ENCODE measurements at places on chromosomes 6 and 20.

- no peak for DNase-seq
Observed at GRCh38 chr20:38320221-38320620, 16.3 kb downstream of the BPI start.

- no peak for DNase-seq
Observed at GRCh38 chr6:28580475-28580874, 54.8 kb downstream of the GPX5 start.

DNA sequence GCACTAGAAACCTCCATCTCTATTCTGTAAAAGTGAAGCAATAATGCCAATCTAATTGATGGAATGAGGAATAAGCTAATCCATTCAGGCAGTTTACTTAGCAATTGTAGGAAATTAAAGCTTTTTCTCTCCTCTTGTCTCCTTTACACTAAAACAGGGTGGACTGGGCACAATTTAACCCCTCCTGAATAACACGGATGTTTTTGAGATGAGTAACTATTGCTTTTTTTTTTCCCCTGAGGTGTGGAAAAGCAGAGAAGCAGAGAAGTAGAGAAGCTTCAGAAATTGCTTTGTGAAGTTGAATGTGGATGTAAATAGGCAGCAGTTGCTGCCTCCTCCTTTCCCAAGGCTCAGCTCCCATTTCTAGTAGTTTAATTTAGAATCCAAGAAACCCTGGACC, 40.0 kb upstream of the GCNT2 start:
- DNase-seq: no peak

DNA sequence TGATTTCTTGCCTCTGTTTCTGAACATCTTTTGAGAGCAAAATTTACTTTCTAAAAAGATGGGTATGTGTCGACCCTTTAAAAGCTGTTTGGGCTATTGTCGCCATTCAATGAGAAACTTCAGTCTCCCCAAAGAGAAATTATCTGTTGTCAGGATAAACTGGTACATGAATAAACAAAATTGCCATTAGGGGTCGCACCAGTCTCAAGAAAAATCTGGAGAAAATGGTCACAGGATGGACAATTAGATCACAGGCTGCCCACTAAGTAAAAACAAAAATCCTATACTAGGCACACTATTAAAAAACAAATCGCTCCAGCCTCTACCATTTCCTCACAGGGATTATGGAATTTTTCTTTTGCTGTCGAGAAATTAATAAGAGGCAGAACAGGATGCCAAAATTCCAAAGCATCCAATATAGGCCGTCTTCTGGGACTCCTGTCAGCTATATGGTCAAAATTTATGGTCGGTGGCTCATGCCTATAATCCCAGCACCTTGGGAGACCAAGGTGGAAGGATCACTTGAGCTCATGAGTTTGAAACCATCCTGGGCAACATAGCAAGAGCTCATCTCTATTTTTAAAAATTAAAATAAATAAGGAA, 5.5 kb upstream of the HLA-E start:
- no peak for DNase-seq

GRCh38 chr20:61253264-61253639, 1.2 kb downstream of the CDH4 start:
- no peak for DNase-seq

DNA sequence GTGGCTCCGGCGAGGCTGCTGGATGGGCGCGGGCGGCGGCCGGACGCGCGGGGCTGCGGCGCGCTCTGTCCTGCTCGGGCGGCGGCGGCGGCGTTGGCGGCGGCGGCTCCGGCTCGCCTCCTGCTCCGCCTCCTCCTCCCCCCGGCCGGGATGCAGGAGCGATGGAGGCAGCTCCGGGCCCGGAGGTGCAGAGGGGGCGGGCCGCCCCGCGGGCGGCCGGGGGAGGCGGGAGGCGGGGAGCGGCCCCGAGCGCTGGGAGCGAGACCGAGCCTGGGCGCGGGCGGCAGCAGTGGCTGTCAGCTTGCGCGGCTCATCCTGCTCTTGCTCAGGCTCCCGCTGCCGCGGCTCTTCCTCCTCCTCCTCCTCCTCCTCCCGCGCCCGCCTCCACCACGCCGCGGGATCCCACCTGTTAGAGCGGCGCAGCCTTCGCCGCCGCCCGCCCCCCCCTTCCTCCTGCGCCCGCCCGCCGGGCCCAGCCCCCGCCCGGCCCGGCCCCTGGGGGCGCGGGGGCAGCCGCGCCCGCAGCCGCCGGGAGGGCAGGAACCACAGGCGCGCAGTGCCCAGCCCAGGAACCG, at the start of gene NOL4L:
NOL4L (minus strand) TSS at position 323 of the 575 bp plus-strand sequence. CDS start 443 bp downstream, outside the sequence.
- DNase-seq: no peak

GRCh38 chr6:125154761-125155135, 1.2 kb downstream of the TPD52L1 start:
- DNase-seq: peak; percentile 77

DNA sequence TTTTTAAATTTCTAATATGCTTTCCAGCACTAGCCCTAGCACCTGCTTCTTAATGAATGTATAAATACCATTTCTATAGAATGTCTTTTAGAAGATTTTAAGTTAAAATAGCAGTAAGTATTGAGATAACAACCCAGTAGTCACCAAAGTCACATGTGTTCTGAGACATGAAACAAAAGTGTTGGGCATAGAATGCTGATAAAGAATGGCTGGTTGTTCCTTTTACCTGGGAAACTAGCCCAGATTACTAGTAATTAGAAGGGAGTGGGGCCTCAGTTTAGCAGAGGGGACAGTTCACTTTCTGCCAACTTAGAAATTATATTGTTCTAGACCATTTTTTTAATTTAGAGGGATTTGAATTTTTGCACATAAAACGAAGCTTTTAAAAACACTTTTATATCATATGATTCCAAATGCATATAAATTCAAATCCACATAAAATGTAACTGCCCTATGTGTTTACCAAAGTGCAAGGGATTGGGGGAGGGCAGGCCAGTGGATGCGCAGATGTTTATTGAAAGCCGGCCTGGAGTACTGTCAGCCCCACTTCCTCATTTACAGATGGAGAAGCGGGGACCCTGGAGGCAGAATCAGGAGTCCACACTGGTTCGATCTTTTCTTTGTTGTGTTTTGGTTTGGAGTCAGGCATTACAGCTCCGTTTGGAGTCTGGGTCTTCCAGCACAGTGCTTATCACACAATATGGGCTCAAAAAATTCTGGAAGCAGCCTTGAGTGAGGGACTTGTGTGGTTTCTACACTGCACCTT, 139.8 kb downstream of the ZDHHC14 start:
- no peak for DNase-seq

- DNase-seq: no peak
Observed at GRCh38 chr6:13299403-13299821, 28.9 kb downstream of the TBC1D7 start.

GRCh38 chr6:34970488-34970887, 81.4 kb downstream of the ANKS1A start:
- no peak for DNase-seq

GRCh38 chr6:36028877-36029324, 1.3 kb downstream of the MAPK14 start:
- DNase-seq: peak; percentile 57
